T-cell (primary cell): ENCODE measurements at places on chromosomes 6 and 20.
A peak's percentile ranks its signal among the peaks of the same experiment; 100 is the strongest.

DNA sequence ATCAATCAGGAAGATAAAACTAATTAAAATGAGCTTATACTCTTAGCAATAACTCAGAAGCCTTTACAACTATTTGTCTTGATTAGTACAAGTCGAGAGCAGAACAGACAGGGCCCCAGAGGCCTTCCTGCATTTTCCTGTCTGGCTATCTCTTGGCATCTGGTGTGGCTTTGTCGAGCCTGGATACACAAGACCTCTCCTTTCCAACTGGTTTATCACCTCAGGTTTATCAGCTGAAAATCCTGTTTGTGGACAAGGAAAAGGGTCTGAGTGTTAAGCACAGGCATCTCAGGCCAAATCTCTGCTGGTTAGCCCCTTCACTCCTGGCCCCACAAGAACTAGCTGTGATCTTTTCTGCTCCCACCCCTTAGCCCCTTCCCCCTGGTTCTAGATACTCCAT is 32.6 kb downstream of the BAK1 start:
- no peak for DNase-seq

DNA sequence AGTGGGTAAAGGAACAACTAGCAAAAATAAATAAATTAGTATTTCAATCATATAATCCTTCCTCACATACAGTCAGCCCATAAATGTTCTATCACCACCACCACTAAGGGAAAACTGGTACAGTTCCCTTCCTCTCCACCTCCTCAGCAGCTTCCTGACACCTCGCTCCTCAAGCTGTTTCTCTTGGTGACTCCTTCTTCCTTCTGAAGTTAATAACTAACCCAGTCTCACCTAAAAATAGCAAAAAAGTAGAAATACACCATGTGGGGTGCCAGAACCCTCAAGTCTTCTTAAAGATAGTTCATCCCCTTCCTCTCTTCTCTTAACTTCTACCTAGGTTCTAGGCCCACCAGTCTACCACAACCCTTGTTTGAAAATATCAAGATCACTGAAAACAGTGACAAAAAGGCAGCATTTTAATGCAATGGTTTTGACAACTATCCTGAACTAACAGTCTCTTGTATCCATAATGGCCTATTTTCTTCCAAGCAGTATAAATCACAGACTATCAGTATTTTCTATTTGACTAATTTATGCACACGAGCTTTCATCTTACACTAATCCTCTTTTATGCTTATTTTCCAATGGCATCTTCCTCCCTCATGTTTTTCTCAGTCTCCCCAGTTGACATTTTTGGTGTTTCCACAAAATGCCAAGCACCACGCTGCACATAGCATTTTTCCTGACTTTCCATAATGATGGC is 85.5 kb downstream of the KHDC1L start:
- no peak for DNase-seq

DNA sequence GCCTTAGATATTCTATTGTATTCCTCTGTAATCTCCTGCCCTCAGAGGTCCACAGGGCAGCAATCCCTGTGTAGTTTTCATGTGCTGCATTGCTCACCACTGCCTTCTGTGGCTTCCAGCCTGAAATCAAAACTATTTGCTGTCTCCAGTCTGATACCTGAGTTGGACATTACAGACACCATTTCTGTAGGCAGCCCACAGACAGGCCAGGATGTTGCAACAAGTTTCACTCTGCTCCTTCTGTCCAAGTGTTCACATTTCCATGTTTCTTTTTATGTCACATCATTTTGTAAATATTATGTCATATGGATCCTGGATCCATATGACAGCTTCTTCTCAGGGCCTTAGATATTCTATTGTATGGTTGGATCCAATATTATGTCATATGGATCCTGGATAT is 21.7 kb downstream of the ECI2 start:
- no peak for DNase-seq

DNA sequence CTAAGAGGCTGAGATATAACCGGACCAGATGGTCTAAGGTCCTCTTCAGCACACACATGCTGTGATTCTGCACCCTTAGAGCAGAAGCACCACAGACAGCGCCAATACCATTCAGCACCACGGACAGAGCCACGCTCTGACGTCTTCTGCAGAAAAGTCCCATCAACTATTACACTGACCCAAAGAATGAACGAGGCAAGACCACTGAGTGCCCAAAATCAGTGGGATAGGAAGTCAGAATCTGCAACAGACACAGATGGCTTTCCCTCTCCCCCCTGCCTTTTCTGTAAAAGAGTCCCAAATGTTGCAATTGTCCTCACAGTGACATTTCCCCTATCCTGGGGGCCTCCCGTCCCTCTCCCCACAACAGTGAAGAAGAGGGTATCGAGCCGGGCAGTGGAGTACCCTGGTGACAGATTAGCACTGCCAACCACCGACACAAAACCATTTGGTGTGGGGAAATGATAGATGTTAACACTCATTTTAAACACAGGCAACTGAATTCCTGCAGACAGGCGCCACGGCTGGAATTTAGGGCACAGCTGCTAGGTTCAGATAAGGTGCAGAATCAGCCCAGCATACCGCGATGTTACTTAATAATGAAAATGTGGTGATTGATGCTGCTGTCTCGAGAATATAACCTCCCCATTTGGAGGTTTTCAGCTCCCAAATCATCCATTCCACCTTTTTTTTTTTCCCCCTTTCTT is 66.6 kb upstream of the CTNNBL1 start:
- DNase-seq: peak; percentile 6
